Cortex of kidney (tissue), 1 donor: ENCODE measurements at places on chromosomes 16 and 17.

DNA sequence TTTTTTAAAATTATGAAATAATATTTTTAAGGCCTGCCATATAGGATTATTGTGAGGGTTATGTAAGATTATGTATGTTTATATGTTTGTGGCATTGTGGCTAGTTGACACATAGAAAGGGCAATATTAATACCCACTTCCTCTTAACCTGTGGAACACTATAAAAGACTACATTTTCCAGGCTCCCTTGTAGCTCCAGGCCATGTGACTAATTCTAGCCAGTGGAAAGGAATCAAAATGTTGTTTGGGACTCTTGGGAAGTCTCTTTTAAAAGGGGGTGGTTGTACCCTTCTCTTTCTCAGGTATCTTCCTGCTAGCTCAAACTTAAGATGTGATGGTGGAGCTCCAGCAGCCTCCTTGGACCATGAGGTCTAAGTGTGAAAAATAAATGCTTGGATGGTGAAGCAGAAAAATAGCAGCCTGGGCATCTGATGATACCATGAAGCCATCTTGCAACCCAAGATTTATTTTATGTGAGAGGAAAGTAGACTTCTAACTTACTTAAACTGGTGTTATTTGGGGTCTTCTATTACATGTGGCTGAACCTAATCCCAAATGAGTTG is 39.2 kb downstream of the TEKT5 start:
- DNase-seq = no peak

DNA sequence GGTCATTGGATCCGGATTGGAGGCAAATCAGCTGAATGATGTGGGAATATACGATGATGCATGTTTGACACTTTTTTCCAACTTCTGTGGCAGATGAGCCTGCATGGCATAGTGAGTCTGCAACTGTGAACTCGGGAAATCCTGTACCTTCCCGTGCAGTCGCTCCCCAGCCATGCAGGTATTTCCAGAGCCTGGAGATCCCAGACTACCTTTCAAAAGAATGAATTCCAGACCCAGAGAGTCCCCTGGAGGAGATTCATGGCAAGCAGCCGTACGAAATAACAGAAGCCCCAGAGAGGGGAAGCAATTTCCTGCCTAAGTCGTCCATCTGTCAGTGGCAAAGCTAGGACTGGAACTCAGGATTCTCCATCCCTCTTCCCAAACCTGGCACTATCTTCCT is 75.7 kb upstream of the FAM20A start:
- DNase-seq = no peak

GRCh38 chr17:59234631-59235030 is 14.3 kb downstream of the GDPD1 start:
- no peak for DNase-seq

DNA sequence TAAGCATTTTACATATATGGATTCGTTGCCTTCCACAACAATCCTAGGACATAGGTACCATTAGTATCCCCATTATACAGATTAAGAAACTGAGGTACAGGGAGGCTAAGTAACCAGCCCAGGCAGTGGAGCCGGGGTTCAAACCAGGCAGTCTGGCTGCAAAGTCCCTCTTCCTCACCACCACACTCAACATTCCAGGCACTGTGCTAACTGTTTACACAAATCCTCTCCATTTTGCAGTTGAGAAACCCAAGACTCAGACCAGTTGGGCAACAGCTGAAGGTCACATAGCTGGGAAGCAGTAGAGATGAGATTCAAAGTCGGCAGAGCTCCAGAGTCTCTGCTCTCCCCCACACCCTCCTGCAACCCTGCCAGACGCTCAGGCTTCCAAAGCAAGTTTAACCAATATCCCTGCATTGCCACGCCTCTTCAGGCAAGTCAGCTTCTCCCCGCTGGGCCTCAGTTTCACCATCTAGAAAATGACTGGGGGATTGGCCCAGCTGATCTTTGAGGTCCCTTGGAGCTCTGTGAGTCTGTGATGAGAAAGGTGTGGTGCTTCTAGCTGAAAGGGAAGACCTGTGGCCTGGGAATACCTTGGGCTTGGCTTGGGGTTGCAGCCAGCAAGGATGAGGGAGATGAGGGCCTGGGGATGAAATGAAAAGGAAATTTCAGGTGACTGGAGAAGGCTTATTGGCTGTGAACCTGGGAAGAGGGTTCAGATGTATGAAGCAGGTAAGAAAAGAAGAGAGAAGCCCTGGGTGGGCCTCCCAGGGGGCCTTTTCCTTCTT is 14.0 kb downstream of the CCR7 start:
- no peak for DNase-seq

DNA sequence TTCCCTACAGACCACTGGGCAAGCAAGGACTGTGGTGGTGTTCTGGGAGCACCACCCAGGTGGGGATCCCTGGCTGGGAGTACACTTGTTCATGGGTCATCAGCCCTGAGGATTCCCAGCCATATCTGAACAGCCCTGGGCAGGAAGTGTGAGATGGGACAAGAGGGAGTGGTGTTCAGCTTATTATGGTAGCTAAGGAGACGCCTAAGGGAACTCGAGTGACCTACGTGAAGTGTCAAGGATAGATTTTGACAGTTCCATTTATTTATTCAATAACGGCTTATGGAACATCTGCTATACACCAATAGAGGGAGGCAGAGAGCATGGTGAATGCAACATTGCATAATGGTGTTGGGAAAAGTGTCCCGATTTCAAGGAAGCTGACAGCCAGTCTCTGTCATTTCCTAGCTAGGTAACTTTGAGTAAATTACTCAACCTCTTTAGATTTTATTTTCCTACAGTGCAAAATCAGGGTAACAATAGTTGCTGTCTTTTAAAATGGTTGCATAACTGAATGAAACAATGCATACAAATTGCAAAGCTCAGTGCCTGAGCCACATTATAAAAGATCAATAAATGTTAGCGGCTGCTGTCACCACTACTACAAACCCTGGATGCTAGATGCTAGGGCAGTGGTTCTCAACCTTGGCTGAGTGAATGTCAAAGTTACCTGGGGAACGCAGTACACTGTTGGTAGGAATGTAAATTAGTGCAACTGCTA is 534.1 kb downstream of the GRIN2A start:
- DNase-seq = no peak

- no peak for DNase-seq
Measured at GRCh38 chr16:6375465-6376075, 957.1 kb upstream of the RBFOX1 start.

GRCh38 chr17:4327606-4328005 is 38.9 kb downstream of the UBE2G1 start:
- DNase-seq = no peak

- DNase-seq = no peak
Measured at GRCh38 chr16:71807905-71808592, 585 bp downstream of the AP1G1 start.

GRCh38 chr16:58465817-58466216 is 34.1 kb upstream of the NDRG4 start:
- no peak for DNase-seq

- DNase-seq = no peak
Measured at GRCh38 chr17:82105882-82106687, 8.0 kb upstream of the FASN start.

GRCh38 chr17:80726558-80727408 is 182.1 kb downstream of the RPTOR start:
- DNase-seq = no peak

DNA sequence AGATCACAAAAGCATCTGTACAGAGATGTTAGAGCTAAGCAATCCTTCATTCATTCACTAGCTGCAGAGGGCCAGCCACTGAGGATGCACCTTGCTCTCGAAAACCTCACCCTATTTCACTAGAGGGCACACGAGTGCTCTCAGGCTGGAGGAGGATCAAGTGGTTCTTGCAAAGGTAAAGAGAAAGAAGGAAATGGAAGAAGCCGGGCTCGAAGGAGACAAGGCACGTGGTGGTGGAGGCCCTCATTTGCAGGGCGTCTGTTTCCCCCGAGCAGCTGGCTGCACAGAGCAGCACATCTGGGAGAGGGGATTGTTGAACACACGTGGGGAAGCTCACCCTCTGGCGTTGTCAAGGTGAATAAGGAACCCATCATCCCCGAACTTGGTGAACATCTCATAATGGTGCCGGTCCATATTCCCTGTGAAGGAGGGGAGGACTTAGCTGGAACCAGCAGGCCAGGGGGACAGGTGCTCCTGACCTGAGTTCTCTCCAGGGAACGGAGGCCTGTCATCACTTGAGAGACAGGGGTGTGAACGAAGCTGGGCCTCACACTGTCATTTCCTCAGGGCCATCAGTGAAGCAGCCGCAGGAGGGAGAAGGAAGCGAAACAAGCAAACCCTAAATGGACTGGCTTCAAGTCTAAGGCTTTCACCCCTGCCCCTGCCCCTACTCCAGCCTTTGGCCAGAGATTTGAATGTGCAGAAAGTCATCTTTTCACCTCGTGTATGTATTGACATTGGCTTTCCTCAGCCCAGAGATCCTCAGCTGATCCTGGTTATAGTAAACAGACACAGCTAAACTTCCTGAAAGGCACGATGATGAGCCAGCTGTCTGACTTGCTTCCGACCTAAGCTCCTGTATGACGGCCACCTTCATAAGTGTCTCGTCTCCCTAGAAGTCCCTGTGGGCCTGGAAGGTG is 27.6 kb downstream of the PRKAR1A start:
- DNase-seq = no peak

DNA sequence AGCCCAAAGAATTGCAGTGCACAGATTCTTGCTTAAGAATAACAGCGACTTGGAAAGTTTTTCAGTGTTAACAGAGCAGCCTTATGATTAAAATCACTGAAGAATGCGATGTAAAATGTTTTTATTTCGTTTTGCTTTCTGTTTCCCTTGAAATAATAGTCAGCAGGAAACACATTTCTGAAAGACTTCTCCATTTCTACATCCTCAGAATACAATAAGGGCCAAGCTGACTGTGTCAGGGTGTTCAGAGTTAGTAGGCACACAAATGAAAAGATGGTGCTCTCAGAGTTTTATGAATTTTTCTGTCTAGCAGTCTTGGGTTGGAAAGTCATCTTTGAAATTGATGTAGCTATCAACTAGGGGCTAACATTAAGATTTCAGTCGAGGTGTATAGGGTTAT is 582.9 kb upstream of the RBFOX1 start:
- DNase-seq = no peak

DNA sequence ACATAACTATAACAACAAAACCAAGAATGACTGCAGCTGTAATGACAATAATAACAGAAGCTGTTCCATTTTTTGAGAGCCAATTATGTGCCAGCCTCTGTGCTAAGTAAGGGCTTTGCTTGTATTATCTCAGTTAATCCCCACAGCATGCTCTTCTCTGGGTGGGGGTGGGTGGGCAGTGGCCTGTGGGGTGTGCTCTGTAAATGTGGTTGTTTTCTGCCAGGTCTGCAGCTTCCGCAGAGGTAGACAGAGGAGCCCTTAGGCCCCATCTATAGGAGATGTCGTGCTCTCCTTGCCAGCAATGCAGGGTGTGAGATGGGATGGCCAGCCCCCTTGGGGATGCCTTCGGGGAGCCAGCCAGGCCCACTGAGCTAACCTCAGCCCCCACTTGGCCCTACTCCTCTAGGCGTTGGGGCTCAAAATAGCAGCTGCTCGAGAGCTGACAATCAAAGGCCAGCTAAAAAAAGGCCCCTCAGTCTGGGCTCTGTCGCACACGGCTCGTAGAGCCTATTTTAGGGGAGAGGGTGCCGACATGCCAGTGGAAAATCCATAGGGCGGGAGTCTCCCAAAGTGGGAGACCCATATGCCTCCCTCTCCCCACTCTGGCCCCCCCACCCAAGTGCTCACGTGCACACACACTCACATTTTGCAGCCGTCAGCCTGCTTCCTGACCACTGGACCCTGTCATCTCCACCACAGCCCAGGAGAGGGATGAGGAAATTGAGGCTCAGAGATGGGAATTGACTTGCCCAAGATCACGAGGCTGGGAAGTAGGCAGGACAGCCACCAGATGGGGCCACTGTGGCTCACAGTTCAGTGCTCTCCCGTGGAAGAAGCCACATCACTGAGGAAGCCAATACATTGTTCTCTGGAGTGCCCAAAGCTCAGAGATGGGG is 15.8 kb downstream of the CDH16 start:
- no peak for DNase-seq

- no peak for DNase-seq
Measured at GRCh38 chr16:17768257-17768656, 297.5 kb upstream of the XYLT1 start.

DNA sequence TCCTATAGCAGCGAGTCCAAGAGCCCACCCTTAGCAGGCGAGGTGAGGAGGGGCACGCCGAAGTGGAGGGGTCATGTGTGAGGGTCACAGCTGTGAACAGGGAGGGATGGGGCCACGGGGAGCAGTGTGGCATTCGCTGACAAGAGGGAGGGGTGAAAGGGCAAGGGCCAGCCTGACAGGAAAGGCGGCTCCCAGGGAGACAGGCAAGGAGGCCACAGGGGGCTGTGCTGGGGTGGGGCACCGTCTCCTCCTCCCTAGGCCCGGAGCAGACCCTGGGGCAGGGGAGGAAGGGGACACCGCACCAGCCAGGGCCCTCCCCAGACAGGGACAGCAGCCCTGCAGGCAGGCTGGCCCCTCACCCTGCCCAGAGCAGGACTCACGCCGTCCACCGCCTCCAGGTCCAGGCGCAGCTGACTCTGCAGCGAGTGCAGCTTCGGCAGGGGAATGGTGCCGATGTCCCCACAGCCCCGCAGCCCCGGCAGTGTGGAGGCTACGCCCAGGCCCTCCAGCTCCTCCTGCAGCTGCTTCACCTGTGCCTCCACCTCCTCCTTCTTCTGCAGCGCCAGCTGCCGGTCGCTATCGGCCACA is 15.1 kb downstream of the GNPTG start:
- no peak for DNase-seq

DNA sequence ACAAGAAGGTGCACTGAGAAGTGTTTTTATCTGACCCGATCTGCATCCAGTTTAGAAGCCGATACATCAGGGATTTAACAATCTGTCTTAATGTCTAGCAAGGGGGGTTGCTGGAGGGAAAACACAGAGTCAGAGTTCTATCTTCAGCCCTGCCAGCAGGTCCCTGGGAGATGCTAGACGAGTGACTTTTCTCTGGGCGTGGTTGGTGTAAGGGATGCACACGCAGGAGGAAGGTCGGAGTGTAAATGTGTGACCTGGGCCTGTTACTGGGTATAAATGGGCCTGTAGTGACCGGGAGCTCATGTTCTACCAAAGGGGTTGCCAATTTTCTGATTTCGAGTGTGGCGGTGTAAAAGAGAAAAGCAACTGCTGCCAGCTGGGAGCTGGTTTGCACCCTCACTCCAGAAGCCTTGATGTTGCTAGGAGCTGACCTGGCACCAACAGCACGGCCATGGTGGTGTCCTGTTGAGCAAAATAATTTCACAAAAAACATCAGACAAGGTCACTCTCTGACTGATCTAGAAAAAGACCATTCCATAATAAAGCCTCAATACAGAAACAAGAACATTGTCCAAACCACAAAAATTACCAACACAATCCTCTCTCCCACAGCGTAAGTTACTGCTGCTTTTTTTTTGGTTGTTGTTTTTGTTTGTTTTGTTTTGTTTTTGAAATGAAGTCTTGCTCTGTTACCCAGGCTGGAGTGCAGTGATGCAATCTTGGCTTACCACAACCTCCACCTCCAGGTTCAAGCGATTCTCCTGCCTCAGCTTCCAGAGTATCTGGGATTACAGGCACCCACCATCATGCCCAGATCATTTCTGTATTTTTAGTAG is 1.3 kb upstream of the KCTD13 start:
- no peak for DNase-seq

DNA sequence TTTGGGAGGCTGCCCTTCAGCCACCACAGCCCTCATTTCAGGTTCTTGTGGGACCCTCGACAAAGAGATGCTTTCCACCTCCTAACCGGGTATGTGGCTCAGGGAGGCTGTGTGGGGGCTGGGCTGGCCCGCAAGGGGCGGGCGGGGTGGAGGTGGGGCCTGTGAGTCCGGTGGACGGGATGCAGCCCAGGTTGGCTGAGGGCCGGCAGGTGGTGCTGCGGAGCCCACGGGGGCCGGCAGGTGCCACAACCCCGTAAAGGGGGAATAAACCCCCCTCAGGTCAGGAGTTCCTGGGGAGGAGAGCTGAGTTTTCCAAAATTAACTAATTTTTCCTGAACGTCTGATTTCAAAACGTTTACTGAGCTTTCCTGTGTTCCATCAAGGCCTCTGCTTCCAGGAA is 4.9 kb upstream of the CIAO3 start:
- no peak for DNase-seq
